Suppressor macrophage treated with lipopolysaccharide for 1 hour (primary cell): ENCODE measurements at places on chromosomes 16 and 17.

DNA sequence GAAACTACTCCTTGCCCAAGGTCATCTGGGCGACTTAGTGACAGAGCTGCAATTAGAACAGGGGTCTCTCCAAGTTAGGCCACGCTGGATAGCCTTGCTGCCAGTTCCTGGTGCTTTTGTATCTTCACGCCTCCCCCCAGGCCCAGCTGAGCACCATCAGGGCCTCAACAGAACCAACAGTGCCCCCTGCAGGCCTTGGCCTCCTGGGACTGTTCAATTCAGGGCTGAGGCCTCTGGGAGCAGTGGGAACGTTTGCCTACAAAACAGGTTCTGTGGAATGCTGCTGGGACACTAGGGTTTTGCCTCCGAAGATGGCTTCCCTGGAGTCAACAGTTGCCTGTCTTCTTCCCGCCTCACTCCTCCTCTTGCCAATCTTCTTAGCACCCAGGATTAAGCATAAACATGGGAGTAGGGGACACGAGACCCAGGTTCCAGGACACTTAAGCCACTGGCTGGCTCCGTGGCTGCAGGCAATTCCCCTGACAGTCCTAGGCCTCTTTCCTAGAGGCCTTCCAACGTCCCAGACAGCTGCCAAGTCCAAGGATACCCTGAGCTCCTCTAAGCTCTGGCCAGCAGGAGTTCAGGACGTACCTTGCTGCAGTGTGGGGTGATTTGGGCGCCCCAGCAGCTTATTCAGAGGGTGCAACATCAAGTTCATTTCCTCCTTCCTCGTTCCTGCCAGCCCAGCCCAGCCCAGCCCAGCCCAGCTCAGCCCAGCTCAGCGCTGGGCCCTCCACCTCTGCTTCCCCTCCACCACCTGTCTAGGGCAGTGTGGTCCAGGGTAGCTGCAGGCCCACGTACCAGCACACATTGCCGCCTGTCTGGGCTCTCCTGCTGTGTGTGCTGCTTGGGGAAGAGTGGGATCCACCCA is 246.6 kb upstream of the RPL38 start:
- DNase-seq: peak; percentile 83

- peak; percentile 91 for DNase-seq
These were observed 1.2 kb upstream of the FGF11 start for GRCh38 chr17:7437950-7438614.

DNA sequence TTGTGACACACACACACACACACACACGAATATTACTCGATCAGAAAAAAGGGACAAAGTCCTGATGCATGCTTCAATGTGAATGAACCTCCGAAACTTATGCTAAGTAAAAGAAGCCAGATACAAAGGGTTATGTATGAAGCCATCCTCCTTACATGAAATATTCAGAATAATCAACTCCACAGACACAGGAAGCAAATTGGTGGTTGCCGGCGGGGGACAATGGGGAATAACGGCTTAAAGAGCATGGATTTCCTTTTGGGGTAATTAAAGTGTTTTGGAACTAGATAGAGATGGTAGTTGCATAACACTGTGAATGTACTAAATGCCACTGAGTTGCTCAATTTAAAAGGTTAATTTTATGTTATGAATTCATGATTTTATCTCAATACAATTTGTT is 8.1 kb upstream of the CACNG5 start:
- no peak for DNase-seq

DNA sequence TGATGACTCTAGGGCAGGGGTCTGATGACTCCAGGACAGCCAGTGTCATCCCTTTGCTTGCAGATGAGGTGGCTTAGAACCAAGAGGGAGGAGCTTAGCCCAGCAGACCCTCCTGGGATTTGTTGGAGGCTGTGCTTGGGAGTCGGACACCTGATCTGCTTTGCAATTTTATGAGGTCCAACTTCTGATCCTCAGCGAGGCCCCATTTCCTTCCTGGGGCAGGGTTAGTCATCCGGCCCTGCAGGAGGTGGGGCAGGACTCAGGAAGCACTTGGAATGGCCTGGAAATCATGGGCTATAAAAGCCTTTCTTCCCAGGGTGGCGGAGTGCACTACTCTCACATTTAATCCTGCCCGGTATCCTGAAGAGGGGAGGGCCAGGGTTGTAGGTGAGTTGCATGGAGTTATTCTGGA is 168.5 kb downstream of the MSI2 start:
- peak; percentile 18 for DNase-seq

- no peak for DNase-seq
These were observed 23.5 kb upstream of the NXPH3 start for GRCh38 chr17:49552070-49552751.

DNA sequence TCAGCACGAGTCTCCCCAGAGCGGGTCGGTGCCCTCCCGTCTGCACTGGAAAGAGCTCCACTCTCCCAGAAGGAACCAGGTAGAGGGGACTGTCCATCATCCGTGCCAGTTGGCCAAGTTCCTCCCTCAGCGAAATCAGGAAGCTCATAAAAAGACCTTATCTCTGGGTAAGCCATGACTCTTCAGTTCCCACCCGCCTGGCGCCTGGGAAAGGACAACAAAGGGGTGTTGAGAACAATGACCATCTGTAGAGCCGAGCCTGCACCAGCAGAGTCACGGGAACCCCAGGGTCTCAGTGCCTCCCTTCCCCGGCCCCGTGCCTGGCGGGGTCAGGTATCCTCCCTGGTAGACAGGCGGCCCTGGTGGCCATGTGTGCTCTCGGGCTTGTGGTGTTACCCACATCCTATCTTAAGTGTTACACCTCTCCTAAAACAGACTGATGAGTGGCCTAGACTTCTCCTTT is 190.7 kb downstream of the AXIN2 start:
- no peak for DNase-seq

- DNase-seq: no peak
These were observed 37.4 kb downstream of the RHBDL3 start for GRCh38 chr17:32302860-32303649.

GRCh38 chr17:6796017-6796886 is 20.2 kb downstream of the FBXO39 start:
- DNase-seq: no peak

GRCh38 chr16:65489531-65490023 is 367.7 kb upstream of the CDH11 start:
- no peak for DNase-seq

GRCh38 chr17:49984776-49985175 is 10.2 kb downstream of the DLX3 start:
- no peak for DNase-seq

DNA sequence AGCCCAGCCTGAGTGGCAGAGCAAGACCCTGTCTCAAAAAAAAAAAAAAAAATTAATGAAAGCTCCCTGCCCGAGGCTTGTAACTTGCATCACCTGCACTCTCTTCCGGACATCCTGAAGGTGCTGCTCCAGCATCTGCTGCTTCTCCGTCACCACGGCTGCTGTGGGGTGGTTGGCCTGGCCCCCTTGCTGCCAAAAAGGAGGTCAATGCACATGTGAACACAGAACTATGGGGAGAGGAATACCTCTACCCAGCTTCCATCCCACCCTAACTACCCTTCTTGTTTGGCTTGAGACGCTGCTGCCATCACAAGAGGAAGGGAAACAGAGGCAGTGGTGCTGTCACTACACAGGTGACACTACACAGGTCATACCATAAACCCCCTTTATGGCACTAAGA is 49.0 kb downstream of the STAT3 start:
- no peak for DNase-seq

DNA sequence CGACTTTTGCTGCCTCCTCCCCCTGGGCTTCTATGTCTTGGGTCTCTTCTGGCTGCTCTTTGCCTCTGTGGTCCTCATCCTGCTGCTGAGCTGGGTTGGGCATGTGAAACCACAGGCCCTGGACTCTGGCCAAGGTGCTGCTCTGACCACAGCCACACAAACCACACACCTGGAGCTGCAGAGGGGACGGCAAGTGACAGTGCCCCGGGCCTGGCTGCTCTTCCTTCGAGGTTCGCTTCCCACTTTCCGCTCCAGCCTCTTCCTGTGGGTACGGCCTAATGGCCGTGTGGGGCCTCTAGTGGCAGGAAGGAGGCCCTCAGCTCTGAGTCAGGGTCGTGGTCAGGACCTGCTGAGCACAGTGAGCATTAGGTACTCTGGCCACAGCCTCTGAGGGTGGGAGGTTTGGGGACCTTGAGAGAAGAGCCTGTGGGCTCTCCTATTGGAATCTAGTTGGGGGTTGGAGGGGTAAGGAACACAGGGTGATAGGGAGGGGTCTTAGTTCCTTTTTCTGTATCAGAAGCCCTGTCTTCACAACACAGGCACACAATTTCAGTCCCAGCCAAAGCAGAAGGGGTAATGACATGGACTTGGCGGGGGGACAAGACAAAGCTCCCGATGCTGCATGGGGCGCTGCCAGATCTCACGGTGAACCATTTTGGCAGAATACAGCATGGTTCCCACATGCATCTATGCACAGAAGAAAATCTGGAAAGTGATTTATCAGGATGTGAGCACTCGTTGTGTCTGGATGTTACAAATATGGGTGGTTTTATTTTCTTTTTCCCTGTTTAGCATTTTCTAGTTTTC is 2.3 kb downstream of the GP1BA start:
- peak; percentile 67 for DNase-seq

- DNase-seq: no peak
These were observed 41.2 kb upstream of the HAS3 start for GRCh38 chr16:69064124-69064763.

DNA sequence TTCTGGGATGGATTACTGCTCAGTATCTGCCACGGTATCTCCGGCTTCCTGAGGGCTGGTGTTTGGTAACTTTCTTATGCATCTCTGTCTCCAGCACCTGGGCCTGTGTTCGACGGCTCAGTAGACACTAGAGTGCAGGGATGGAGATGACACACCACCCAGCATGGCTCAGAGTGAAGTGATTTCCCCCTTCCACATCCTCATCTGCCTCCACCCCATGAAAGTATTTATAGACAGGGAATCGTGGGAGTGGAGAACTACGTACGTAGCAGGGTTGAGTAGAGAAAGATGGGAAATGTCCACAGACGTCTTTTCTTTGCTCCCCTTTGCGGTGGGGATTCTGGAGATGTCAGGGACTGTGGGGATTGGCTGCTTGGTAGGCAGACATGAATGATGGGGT is 11.8 kb upstream of the SLC25A19 start:
- peak; percentile 94 for DNase-seq

- DNase-seq: no peak
These were observed 206.5 kb upstream of the IRX3 start for GRCh38 chr16:54493061-54493460.

DNA sequence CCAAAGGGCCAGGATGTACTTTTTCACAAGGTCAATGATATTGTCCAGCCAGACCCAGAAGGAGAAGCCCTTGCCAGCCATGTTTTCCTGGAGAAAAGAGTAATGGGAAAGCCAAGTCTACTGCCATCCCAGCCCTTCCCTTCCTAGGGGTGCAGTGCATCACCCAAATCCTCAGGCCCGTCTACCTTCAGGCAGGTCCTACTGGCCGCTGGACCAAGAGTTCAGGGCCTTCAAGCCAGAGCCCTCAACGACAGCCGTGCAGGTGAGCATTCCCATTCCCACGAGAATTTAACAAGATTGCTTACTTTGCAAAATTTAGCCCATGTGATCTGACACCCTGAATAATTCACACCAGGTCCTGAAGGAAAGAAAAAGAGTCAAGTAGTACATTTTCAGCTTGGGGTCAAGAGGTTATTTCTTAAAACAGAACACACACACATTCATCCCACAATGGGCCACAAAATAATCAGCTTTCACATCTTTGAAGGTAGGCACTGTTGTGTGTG is 35.0 kb downstream of the STAT5A start:
- no peak for DNase-seq

- DNase-seq: no peak
These were observed 6.0 kb upstream of the CCL2 start for GRCh38 chr17:34249061-34249460.

- no peak for DNase-seq
These were observed 107.3 kb downstream of the CMIP start for GRCh38 chr16:81551821-81552304.

GRCh38 chr17:41658846-41659245 is 29.8 kb upstream of the EIF1 start:
- DNase-seq: no peak

GRCh38 chr17:61474934-61475333 is 22.7 kb downstream of the TBX4 start:
- no peak for DNase-seq
